NCI-H748 treated with DMSO at 0.1 percent for 48 hours (cell line): ENCODE measurements at places on chromosomes 6 and 20.

- no peak for DNase-seq
These were observed 61.6 kb downstream of the MTFR2 start for GRCh38 chr6:136188486-136188885.

GRCh38 chr6:104617591-104617990 lies 242.1 kb downstream of the HACE1 start:
- no peak for DNase-seq

DNA sequence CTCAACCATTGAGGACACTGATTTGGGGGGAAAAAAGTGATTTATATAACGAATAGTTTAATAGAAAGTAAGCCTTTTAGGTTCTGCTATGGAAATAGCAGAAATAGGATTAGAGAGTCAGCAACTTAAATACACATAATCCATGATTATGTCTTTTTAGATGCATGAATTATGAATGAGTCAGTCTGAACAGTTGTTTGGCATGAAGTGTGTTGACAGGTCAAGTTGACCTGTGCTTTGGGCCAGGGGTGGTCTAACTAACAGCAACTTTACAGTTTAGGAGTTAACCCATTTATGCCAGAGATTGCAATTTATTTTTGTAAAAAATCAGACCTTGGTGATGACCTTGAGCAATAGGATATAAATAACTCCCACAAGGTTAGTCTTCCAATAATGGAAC lies 191.3 kb downstream of the MTFR2 start:
- DNase-seq = no peak

DNA sequence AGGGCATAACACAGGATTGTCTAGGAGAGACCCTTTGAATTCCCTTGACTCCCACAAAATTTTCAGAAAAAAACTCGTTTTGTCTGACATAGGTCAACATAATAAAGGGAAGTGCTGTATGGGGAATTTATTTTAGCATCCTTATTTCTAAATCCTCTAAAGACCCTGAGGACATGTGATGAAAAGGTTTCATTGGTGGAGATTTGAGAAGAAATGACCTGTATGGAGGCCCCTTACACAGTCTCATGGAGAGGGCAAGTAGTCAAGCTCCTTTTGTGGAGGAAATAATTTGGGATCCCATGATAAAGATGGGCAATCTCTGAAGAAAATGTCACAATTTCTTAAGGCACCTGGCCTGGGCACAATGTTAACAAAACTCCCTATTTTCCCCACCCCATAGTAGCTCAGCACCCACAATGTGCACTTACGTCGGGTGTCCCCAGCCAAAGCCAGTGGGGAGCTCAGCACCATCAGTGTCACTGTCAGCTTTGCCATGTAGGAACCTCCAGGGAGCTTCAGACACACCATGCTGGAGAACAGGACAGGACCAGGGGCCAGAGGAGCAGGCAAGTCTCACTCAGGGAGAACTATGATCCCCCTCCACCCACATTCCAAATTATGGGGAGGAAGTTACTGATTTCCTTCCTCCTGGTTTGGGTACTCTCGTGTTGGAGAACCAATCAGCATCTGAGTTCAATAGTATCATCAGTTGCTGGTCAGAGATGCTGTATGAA lies at the start of gene HLA-DRB5:
Gene HLA-DRB5 (minus strand): TSS at position 591 of the 734 bp plus-strand sequence. CDS start 63 bp downstream, at position 528.
- no peak for DNase-seq

DNA sequence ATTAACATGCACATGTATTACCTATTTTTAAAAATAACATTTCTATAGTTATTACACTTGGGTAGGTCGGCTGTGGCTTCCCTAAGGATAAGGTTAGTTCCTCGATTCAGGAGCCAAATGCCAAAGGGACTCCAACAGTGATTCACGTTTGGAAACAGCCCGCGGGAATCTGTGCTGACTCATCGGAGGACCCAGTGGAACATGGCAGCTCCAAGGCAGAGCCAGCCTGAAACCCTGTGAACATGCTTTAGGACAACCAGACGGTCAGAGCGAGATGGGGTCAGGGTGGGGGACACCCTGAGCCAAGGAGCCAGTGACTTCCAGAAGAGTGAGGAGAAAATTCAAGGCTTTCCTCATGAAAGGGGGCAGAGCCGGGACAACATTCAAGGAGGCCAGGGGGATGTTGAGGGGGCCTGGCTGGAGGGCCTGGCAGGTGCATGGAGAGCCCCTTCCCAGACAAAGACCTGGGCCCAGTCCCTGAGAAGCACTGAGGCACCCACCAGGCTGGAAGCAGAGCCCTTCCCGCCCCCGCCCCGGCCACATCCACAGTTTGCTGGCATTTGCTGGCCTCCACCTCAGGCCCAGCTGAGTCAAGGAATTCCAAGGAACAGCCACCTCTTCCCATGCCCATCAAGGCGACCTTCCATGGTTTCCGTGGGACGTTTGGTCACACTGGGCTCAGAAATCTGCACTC lies 133.2 kb downstream of the SNX5 start:
- DNase-seq = no peak
